Activated T-helper 17 cell treated with anti-CD3 and anti-CD28 coated beads, Interleukin-2, amount 50 U/mL, for 72 hours (primary cell): ENCODE measurements at places on chromosomes 2 and 18.
A peak's percentile ranks its signal among the peaks of the same experiment; 100 is the strongest.

- no peak for ATAC-seq
Observed at GRCh38 chr2:4354164-4354563, 650.8 kb downstream of the DCDC2C start.

DNA sequence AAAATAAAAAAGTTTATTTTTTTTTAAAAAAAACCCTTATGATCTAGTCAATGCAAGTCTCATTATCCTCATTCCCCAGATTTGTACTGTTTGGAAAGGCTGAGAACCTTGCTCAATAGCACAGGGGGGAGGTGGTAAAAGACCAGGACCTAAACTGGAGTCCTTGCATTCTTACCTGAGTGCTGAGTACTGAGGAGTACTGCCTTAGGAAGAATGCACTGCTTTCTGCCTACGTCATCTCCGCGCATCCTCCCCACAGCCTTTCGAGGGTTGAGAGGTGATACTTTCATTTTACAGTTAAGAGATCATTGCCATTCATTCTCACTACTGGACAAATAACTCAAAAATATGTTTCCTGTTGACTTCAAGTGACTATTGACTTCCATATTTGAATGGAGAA, 73.8 kb downstream of the MAP3K20 start:
- ATAC-seq, result peak; percentile 71

GRCh38 chr2:239579524-239580198, 178.8 kb upstream of the HDAC4 start:
- no peak for ATAC-seq

DNA sequence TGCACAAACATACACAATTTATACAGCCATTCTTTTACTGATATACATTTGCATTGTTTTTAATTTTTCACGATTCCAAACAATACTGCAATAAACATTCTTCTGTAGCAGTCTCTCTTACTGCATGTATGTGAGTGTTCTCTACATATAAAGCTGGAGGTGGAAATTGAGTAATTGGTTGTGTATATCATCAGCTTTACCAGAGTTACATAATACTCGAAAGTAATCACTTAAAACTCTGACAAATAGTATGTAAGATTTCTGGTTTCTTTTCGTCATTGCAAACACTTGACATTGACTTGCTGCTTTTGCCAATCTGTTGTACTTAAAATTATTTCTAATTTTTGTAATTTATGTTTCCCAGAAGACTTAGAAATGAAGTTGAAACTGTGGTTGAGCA, 110.2 kb downstream of the TDRD15 start:
- ATAC-seq, result no peak

GRCh38 chr2:229920011-229920641, 1.7 kb downstream of the TRIP12 start:
- no peak for ATAC-seq

DNA sequence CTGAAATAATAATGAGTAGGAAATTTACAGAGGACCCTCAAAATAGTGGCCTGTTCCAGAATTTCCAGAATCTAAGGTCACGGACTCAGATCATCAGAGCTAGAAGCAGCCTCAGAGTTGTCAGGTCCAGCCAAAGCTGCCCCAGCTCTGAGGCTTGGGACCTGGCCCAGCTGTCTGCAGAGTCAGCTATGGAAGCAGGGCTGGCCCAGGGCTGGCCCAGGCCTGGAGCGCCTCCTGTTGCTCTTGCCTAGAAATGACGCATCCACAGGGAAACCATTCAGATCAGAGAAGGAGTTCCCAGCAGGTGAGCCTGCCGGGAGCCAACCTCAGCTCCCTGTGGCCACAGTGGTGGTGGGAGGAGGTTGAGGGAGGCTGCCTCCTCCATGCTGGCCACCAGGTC, 106.7 kb upstream of the ARL4C start:
- no peak for ATAC-seq

- ATAC-seq, result no peak
Observed at GRCh38 chr2:36605273-36605672, 7.3 kb upstream of the FEZ2 start.

GRCh38 chr2:135851858-135852257, 14.9 kb upstream of the LCT start:
- no peak for ATAC-seq

DNA sequence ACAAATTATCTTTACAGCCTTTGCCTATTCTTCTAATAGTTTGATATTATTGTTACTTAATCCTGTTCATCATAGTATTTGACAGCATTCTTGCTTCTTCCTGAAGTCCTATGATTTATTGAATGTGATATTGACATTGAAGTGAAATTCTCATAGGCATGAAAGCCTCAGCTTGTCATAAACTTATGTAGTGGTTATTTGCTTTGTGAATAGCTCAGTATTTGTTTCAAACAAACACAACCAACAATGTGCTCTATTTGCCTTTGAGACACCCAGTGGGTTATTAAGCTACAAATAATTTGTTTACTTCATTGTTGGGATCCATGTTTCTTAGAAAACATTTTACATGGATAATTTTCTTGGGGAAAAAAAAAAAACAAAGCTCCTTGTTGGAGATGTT, 57.2 kb downstream of the TTC39C start:
- ATAC-seq, result no peak

DNA sequence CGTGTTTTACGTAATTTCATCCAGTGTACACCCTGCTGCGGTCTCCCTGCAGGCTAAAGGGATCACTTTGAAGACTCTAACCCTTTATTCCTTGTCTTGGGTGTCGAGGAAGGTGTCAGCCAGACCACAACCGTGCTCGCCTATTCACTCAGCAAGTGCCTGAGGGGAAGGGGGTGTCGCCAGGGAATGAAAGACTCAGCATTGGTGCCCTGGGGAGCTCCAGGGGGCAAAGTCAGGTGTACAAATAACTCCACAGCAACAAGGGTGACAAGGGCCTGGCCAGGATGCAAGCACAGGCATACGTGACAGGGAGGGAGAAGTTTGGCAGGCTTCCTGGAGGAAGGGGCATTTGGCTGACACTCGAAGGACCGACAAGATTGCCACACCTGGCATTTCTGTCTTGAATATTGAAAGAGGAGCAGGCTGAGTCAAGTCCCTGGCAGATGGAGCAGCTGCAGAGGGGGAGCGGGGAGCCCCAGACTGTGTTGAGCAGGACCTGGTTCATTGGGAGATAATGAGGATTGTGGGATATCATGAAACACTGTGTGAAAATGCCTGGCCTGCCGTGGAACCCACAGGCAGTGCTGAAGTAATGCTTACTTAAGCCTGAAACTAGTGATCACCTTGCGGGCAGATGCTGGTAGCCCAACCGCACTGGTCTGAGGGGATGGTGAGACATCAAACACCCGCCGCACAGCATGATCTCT, 93.9 kb downstream of the RHOB start:
- no peak for ATAC-seq

DNA sequence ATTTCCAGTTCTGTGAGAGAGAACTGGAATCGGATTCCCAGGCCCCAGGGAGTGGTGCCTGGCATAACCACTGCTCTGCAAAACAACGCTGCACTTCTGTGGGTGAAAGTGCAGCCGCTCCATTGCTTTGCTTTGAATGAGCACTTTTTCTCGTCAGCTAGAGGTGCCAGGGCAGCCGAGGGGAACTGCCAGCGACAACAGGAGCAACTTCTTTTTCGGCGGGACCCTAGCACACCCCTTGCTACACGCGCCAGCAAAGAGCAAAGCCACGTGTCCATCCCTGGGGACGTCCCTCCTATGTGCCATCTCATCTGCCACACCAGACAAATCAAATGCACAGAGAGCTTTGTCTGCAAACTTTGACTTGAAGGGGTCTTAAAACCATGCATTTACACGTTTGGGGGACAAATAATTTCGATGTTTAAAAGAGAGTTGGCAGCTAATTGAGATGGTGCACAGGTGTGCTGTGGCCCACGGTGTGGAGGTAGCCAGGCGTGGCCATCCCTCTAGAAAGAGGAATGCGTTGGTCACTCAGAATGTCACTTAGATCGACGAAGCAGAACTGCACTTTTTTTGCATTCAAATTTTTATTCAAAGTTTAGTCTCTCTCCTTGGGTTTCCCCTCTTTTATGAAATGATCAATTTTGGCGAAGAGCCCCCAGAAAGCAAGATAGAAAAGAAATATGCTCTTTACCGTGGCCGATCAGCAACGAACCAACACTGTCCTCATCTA, 151.8 kb downstream of the MBP start:
- no peak for ATAC-seq

- ATAC-seq, result no peak
Observed at GRCh38 chr2:41395692-41396091, 652.1 kb upstream of the PKDCC start.

DNA sequence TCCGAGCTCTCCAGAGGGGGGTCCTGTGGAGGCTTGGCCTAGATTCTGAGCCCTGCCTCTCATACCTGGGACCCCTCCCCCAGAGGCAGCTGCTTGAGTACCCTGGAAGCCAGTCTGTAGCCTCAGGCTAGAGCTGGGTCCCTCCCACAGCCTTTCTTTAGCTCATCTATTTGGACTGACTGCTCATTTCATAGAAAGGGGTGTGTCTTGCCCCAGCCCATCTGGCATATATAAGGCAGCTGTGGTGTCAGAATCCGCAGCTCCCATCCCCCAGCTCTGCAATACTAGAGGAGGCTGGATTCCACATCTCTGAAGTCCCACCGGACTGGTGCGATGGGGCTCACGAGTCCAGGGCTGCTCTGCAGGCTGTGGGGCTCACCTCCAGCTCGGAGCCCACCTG, 26.1 kb downstream of the MPHOSPH10 start:
- no peak for ATAC-seq

DNA sequence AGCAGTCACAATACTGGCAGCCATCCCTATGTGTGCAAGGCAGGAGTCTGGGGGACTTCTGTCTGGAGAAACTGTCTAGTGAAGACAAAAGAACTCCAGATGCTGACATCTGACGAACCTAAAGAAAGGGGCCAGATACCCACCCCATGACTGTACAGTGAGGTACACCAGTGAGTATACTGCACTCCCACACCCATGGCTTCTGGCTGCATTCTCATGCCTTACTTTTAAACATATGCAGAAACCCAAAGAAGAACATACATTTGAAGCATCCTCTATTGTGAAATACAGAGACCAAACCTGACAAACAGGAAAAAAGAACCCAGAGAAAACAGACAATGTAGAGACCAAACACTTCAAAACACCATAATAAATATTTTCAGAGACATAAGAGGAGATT, 102.2 kb downstream of the ACTR3 start:
- no peak for ATAC-seq

- ATAC-seq, result no peak
Observed at GRCh38 chr18:41075212-41075611, 879.8 kb upstream of the PIK3C3 start.

DNA sequence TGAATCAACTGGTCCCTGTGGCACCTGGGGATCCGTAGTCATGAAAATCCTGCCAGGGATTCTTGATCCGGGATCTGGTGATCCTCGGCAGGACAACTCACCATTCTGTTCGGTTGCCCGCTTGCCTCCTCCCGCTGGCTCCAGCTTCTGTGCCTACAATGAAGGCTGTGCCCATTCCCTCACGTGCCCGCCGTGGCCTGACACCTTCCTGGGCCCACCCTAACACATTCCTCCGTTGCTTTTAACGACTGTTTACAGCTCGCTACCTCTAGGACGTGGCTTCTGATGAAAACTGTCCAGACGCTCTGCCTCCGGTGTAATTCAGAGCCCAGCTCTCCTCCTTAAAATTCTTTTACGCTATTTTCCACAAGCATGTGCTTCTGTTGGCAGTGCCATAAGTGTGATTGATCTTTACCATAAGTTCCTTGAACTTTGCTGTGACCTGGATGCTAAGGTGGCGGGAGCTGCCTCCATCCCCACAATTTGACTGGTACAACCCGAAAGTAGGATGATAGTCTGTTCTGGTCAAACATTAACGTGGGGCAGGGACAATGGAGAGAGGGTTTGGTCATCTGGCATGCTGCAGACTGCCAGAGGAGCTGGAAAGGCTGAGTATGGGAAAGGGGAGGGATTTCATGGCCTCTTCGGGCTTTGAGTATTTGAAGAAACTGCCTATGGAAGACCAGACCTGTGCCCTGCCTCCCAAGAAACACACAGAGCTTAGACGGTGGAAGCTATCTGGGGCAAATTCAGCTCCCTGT, 206.8 kb upstream of the TNP1 start:
- no peak for ATAC-seq

DNA sequence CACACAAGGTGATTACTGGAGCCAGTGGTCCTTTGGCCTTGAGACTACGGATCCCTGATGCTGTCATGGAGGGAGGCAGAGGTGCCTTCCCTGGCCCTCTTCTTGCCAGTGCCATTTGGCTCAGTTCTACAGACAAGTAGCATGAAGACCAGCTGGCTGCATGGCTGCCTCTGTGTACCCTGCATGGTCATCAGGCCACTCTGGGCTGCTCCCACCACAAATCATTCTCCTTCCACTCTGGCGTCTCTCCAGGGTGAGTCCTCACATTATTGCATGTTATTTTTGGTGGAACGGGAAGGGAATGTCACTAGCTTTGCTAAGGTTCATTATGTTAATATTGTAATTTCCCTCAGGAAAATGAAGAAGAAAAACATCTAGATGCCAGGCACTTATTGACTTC, 229.8 kb downstream of the VAPA start:
- ATAC-seq, result no peak

- no peak for ATAC-seq
Observed at GRCh38 chr2:51219468-51219867, 187.5 kb upstream of the NRXN1 start.

DNA sequence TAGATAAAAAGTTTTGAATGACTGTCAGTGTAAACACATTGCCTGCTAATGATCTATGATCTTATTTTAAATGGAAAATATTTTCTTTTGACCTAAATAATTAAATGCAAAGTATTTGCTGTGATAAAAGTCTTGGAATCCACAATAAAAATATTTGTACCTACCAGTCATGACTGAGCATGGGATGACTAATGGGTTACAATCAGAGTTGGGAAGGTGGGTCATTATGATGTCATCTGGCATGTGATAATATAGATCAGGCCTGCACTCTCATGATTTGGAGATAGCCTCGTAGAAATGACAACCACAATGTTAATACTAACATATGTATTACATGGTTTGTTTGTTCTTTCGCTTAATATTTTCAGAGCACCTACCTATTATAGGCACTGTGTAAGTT, 848.8 kb upstream of the KLHL29 start:
- no peak for ATAC-seq

- ATAC-seq, result no peak
Observed at GRCh38 chr2:240983996-240984498, 14.4 kb upstream of the SNED1 start.

DNA sequence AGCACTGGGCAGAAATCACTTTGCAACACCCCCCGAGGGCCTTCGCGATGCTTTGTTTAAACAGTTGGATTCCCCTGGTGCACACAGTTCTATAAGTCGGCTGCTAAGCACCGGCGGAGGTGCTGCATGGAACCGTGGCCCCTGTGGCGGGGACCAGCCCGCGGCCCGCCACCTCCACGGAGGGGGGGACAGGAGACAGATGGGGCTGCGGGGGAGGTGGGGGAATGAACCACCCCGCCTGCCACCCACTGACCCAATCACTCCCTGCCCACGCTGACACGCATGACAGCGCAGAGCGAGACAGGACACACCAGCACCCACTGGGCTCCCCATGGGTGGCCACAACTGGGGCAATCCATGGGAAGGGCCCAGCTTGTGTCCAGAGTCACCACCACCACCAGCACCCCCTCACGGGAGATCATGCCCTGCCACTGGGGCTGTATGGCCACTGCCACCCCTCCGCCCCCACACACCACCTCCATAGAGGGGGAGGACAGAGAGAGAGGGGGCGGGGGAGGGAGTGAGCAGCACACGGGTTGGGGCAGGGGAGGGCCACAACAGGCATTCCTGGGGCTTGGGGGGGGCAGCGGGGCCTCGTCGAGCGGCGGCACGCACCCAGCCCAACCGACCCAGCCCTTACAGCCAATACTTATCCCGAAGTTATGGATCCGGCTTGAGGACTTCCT, 118.3 kb upstream of the ANKRD30BL start:
- ATAC-seq, result no peak
